ENCODE measurements at places on chromosomes 5 and 9.

- DNase-seq, result no peak
Observed at GRCh38 chr9:99962680-99963261, 56.3 kb downstream of the STX17 start.

DNA sequence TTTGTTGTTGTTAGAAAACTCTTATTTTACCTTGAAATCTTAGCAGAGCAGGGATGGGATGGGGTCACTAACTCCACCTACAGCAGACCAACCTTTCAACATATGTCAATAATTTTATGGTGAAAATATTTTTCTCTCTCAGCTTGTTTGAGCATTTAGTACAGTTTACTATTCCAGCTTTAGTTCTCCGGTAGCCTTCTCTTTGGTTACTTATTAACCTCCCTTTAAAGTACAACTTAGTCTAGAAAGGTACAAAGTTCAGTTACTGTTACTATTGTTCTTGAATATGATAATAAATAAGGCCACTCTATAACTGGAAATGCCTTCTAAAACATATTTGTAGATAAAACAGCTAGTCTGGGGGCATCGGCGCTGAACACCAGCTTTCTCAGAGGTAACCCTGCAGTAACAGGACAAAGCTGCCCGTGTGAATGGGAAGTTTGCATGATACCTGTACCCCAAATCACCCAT is 233.3 kb downstream of the PCSK1 start:
- no peak for DNase-seq

- no peak for DNase-seq
Observed at GRCh38 chr9:68998385-68998784, 15.5 kb downstream of the PRKACG start.

GRCh38 chr5:167295681-167296005 is 995.8 kb upstream of the WWC1 start:
- no peak for DNase-seq

DNA sequence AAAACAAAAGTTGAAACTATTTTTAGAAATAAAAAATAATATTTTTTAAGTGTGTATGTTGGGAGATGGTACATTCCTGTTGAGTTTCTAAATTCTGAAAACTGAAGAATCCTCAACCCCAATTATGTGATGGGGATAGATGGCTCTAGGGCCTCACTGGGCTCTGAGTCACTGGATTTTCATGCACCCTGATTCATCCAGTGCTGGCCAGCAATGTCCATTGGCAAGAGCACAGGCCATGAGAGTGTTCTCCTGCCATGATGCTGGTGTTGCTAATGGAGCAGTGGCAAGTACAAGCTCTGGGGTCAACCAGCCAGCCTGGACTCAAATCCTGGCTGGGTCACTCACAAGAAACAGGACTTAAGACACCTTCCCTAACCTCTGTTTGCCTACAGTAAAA is 23.3 kb downstream of the SMIM23 start:
- peak; percentile 89 for DNase-seq

All from GM23248 (cell line).